ENCODE measurements at places on chromosomes 5 and 9. TPM values are rescaled to one million over a fixed set of nuclear protein-coding genes. Genes with fewer than 3 reads are reported as not detected.

Gene PDZD2
- total RNA-seq = 12.9 TPM

Gene JAKMIP2
- 0.78 TPM for total RNA-seq

Gene SPATA31A7
- total RNA-seq = not detected

Gene NUTM2F
- total RNA-seq = not detected

- no peaks in the 10 kb centered on the region for H3K4me1 ChIP-seq
- peak; percentile 43 for DNase-seq
- no peaks in the 10 kb centered on the region for H3K36me3 ChIP-seq
- H3K4me3 ChIP-seq = no peak overlapping the region
- H3K27me3 ChIP-seq = no peaks in the 10 kb centered on the region
- H3K27ac ChIP-seq = no peak overlapping the region
Observed at GRCh38 chr5:44536650-44537260, 147.5 kb upstream of the FGF10 start.

DNA sequence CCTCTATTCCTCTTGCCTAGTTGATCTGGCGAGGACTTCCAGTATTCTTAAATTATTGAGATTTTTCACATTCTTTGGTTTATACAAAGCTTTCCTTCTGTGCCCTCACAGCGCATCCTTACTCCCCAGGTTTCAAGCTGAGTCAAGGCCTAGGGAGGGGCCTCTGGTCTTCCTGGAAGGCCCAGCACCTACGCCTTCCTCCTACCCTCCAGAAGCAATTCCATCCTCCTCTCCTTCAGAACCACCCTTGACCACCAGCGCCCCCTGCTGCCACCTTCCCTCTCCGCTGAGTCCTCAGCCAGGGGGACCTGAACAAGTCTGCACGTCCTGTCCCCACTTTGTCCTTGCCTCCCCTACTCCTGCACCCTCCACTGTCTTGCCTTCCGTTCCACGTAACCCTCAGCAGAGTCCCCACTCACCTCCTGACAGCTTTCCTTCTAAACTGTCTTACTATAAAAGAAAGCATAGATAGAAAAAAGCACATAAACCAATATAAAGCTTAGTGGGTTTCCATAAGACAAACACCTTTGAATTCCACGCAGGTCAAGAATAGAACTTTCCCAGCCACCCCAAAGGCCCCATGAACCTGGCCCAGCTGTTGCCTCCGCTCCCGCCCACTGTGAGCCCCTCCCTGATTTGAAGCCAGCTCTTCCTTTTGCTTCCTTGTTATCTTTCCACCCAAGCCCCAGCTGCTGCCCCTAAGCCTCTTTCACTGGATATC lies 63.0 kb upstream of the CTSL start:
- peaks cover 13% of the 10 kb centered on the region for H3K36me3 ChIP-seq
- peak; percentile 75 for DNase-seq
- no peak overlapping the region for H3K4me3 ChIP-seq
- peaks cover 5% of the 10 kb centered on the region for H3K4me1 ChIP-seq
- no peaks in the 10 kb centered on the region for H3K27me3 ChIP-seq

DNA sequence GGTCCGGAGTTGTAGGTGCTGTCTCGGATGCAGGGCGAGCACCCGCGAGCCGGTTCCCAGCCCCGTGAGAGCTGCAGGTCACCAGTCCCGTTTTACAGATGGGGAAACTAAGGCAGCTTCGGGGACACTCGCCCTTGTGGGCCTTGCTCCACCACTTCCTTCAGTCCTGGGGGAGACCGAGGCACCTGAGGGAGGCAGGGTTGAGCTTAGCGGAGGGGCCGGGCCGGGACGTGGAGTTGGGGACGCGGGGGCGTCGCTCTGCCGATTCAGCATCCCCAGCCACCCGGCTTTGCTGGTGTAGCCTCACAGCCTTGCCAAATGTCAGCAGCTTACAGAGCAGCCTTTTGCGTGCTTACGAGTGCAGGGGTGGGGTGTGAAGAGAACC lies 530 bp downstream of the BBLN start:
- H3K36me3 ChIP-seq = peaks cover 4% of the 10 kb centered on the region
- H3K4me3 ChIP-seq = peak overlapping the region; percentile 26

DNA sequence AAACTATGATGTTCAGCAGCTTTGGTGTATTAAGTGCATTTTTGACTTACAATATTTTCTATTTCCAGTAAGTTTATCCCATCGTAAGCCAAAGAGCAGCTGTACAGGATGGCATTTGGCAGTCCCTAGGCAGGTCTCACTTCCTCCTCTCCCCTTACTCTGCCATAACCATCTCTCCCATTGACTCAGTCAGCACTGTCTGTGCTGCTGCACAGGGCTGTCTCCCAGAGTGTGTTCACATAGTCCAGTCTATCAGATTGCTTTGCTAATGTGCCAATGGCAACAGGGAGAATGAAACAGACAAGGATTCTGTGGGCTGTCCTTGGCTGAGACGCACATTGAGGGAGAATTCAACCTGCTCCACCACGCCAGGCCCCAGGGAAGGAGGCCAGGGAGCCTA lies 47.0 kb upstream of the CAST start:
- H3K4me1 ChIP-seq = peaks cover 6% of the 10 kb centered on the region
- H3K4me3 ChIP-seq = no peak overlapping the region
- no peak for DNase-seq
- no peak overlapping the region for H3K27ac ChIP-seq

DNA sequence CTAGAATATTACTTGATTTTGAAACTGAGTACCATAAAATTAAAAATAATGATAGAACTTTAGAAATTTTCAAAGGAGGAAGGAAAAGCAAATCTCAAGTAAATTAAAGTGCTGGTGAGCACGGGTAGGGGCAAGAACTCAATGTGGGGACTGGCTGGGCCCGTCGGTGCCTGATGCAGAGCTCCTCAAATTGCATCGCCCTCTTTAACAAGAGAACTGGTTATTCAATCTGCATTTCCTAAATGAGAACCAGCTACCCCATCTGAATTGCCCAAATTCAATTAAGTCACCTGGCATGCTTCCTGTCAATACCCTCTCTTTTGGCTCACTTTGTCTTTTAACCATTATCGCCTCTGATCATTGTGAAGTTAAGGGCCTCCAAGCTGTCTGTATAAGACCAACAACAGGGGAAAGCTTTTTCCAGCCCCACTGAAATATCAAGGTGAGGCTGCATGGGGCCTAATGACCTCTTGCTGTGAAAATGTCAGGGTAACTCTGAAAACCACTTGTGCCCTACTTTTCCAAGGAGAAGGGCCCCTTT lies 316.7 kb downstream of the SLIT3 start:
- no peaks in the 10 kb centered on the region for H3K36me3 ChIP-seq
- no peaks in the 10 kb centered on the region for H3K27me3 ChIP-seq
- no peak overlapping the region for H3K27ac ChIP-seq
- no peak overlapping the region for H3K4me3 ChIP-seq

DNA sequence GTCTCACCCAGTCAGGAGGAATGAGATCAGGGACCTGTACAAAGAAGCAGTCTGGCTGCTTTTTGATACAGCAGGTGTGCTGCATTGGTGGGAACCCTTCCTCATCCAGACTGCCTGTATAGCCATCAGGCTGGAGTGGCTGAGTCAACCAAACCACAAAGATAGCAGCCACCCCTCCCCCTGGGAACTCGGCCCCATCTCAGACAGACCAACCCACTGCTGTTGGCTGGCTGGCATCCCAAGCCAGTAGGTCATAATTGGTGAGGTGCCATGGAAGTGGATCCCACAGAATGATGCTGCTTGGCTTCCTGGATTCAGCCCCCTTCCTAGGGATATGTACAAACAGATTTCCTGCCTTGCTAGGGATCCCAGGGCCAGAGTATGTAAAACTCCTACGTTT lies 60.9 kb downstream of the YTHDC2 start:
- H3K27me3 ChIP-seq = no peaks in the 10 kb centered on the region
- DNase-seq = no peak
- H3K27ac ChIP-seq = no peak overlapping the region
- no peaks in the 10 kb centered on the region for H3K36me3 ChIP-seq
- no peak overlapping the region for H3K4me3 ChIP-seq

All from body of pancreas (tissue), 4 donors.